ENCODE measurements at places on chromosomes 4 and X.

DNA sequence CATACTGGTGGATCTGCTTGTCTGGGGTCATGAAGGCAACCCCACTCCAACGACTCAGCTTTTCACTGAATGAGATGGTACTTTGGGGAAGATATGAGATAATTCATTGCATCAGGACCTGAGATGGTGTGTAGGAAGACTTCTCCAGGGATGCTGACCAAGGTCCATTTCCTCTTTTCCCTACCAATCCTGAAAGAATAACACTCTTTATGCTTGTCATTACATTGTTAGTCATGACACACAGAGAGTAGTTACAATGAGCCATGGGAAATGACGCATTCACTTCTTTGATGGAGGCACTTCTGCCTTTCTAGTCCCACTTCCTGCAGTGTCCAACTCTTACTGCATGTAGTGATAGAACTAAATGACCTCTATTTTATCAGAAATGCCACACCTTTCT is 58.6 kb downstream of the AREG start:
- no peak for DNase-seq

DNA sequence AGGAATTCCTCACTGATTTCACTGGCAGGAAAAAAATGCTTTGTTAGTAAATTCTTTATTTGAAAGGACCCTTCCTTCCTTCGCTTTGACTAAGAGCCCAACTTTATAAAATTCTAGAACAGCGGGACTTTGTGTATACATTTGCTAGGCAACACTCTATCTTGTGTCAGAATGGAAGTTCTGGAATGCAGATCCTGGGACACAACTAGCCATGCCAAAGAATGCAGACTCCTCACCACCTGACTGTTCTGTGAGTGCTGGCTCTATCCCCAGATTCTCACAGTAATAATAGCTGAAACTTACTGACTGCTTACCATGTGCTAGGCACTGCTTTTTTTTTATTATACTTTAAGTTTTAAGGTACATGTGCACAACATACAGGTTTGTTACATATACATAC is 73.3 kb upstream of the ZDHHC15 start:
- DNase-seq, result no peak

GRCh38 chrX:104193485-104193884 is 27.2 kb downstream of the FAM199X start:
- no peak for DNase-seq

GRCh38 chrX:119871599-119872395 is at the start of the genes NDUFA1 and RNF113A:
Gene NDUFA1 (plus strand): TSS chrX:119871832. CDS start chrX:119871912, 80 bp downstream.
Gene RNF113A (minus strand): TSS chrX:119871733. CDS start chrX:119871613, 120 bp downstream.
- DNase-seq, result peak; percentile 73

- DNase-seq, result no peak
Observed at GRCh38 chr4:185101354-185101890, 41.6 kb upstream of the SLC25A4 start.

GRCh38 chr4:121277194-121278105 is 103.4 kb downstream of the QRFPR start:
- no peak for DNase-seq

DNA sequence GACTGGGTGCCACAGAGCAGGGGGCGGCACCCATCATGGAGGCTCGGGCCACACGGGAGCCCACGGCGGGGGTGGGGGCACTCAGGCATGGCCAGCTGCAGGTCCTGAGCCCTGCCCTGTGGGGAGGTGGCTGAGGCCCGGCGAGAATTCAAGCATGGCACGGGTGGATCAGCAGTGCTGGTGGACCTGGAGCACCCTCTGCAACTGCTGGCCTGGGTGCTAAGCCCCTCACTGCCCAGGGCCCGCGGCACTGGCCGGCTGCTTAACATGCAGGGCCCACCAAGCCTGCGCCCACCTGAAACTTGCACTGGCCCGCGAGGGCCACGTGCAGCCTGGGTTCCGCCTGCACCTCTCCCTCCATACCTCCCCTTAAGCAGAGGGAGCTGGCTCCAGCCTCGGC is 258.6 kb downstream of the CENPC start:
- DNase-seq, result no peak

GRCh38 chr4:115668396-115668795 is 555.0 kb upstream of the NDST4 start:
- DNase-seq, result no peak

DNA sequence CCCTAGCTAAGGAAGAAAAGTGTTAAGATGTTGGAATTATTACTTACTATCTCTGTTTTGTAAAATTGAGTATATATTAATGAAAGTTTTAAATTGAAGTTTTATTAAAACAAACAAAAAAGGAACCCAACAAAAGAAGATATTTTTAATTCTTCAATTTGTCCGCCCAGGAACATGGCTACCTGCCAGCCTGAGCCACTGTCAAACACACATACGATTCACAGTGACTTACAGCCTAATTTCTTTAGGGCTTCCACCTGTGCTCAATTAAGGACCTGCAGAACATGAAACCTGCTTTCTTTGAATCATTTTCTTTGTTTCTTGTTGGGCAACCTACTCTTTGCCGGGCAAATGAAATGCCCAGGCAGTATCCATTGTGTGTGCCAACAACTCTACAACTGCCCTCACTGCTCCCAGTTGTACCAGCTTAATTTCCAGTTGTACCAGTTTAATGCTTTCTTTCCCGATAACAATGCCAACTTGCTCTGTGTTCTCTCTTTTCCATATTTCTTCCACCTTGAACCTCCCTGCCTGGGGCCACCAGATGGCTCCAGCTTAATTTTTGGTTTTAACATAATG is 181.7 kb downstream of the GBA3 start:
- DNase-seq, result peak; percentile 83

GRCh38 chr4:45036677-45037076 is 310.3 kb upstream of the GNPDA2 start:
- DNase-seq, result no peak

- DNase-seq, result no peak
Observed at GRCh38 chrX:43835559-43835958, 46.7 kb downstream of the MAOB start.

DNA sequence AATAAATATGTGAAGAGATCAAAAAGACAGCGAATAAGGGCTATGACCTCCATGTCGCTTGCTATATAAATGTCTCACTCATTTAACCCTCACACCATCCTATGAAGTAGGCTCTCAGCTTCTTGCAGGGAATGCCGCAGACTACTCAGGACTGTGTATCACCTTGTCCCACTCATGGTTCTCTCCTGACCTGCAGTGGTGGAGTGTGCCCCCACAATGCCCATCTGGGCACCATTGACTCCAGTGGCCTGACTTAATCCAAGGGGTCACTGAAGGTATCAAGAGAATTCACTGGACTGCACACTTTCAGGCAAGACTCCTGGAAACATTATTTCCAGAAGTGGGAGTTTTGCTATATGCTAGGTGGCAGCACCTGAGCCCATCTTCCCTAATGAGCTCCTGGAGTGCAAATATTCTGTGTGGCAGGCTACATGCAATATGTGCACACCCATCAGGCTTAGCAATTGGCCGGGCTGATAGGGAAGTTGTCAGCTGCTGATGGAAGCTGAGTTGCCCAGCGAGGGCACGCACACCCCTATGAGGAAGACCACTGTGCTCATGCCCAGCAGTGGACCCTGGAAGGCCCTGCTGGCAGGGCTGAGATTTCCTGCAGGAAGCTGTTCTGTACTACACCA is 8.2 kb upstream of the EFNB1 start:
- DNase-seq, result no peak

DNA sequence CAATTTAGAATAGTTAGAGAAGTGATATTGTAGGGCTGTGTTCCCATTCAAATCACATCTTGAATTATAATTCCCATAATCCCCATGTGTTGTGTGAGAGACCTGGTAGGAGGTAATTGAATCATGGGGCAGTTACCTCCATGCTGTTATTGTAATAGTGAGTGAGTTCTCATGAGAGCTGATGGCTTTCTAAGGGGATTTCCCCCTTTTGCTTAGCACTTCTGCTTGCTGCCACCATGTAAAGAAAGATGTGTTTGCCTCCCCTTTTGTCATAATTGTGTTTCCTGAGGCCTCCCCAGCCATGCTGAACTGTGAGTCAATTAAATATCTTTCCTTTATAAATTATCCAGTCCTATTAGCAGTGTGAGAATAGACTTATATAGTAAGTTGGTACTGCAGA is 53.2 kb downstream of the LPAR4 start:
- DNase-seq, result no peak

GRCh38 chr4:147842573-147842972 is 110.7 kb downstream of the ARHGAP10 start:
- no peak for DNase-seq

GRCh38 chr4:99915449-99915848 is 21.2 kb upstream of the LAMTOR3 start:
- no peak for DNase-seq

DNA sequence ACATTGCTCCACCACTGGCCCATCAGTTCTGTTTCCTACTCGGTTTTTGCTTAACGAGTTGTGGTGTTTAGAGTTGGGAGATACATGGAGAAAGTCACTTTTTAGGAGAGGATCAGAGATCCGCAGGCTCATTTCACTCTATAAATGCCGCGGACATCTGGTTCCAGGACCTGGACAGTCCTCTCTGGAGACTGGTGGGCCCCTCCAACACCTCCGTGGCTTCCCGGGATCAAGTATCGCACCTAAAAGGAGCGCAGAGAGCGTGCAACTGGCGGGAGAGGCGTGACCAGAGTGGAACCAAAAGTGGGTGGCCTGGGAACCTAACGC is 9.9 kb upstream of the CLTRN start:
- no peak for DNase-seq

- no peak for DNase-seq
Observed at GRCh38 chr4:33116871-33117270, 2396.7 kb downstream of the PCDH7 start.

DNA sequence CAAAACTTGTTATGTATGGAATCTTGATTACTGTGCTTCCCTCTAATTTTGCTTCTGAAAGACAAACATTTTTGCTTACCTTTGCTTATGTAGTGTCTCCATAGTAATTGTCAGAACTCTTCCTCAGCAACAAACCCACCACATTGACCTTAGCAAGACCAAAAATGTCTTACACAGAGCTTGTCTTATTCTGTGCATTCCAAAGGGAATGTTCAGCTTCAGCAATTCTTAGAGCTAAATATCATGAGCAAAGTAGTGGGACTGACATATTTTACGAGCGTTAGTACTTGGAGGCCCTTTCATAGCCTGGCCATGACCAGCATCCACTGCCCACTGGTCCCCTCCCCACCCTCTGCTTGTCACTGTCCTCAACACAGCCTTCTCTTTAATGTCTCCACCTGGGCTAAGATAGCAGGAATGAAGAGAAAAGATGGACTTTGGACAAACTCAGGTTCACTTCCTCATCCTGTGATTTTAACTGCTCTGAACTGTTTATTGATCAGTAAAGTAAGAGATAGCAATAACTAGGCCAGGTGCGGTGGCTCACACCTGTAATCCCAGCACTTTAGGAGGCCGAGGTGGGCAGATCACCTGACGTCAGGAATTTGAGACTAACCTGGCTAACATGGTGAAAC is 15.5 kb upstream of the SH3D19 start:
- DNase-seq, result no peak

DNA sequence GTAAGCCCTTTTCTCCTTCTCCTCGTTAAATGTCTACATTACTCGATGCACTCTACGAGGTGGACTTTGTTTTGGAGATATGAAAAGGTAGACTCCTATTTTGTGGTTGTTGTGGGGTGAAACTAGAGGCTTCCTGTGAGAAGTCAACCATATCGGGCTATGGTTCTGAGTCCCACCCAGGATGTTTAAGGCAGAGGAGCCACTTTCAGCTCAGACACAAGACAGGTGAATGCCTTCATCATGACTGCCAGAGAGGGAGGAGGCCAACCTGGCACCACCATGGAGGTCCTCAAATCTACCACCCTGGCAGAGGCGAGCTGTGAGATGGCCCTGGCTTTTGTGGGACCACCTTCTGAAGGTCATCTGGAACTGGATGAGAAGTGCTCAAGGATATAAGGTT is 154.4 kb upstream of the KLF3 start:
- no peak for DNase-seq

GRCh38 chr4:89733946-89734345 is 103.0 kb downstream of the SNCA start:
- no peak for DNase-seq

DNA sequence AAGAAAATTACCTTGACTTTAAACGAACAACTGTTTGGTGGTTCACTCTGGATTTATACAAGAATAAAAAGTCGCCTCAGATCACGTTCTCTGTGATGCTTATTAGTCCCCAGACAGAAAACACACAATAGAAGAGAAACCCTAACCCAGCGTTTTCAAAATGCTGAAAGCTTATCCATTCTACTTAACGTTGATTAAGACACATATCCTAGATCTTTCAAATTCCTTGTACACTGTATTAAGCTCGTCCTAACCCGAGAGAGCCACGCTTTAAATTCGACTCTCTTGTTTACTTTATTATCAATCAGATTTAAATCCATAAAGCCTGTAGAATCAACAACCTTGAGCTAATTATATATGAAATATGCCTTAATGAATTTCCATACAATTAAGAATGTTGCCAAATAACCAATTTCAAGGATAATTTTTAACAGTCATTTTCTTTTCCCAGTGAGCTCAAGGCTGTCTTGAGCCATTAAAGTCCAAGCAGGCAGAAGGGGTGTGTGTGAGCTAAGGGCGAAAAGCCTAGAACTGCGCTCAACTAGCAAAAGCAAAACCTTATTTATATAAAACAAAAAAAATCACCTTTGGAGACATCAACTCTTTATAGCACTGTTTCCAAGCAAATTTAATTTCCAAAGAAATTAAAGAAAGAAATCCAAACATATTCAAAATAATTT is 981 bp upstream of the PITX2 start:
- DNase-seq, result no peak

DNA sequence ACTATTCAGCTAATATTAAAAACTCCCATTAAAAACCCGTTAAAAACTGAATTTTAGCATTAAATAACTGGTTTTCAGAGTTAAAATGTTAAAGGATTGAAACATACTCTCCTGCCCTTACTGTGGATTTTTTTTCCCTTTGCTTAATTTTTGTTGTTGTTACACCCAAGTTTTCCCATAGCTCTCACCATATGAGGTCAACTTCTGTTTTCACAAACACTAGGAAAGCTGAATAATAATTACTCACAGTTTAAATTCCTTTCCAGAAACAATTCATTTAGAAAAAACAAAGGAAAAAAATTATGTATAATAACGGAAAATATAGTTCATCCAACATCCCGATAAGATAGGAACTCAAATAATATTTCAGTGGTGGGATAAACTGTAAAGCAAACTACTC is 129.0 kb downstream of the PPP3CA start:
- DNase-seq, result no peak

- DNase-seq, result no peak
Observed at GRCh38 chr4:146458594-146458993, 63.1 kb downstream of the SLC10A7 start.

GRCh38 chr4:3339577-3339976 is 46.8 kb downstream of the RGS12 start:
- no peak for DNase-seq

DNA sequence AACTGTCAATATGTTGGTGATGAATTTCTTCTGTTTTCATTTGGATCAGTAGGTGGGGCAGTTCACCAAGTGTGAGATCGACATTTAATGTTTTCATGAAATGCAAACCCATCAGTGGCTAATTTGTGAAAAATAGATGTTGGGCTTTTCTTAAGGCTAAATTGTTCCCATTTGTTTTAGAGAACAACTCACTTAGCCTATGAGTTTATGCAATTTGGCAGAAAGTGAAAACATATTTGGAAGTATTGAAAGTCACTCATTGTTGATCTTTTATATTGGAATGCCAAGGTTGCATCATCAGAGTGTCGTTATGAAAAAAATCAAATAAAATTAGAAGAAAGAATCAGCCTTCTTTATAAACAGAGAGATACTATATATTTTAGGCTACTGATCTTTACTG is 132.4 kb downstream of the RPA4 start:
- DNase-seq, result peak; percentile 0
